ENCODE measurements at places on chromosomes 12 and 14. TPM values are rescaled to one million over a fixed set of nuclear protein-coding genes. Genes with fewer than 3 reads are reported as not detected.

GRCh38 chr14:100399052-100399849 is 76.1 kb downstream of the SLC25A47 start:
- peak; percentile 71 for DNase-seq
- no peaks in the 10 kb centered on the region for H3K36me3 ChIP-seq
- H3K4me3 ChIP-seq: peak overlapping the region; percentile 74
- H3K27me3 ChIP-seq: peaks cover 1% of the 10 kb centered on the region

The C14orf132 gene
- total RNA-seq: 552 TPM

The PLEKHD1 gene
- total RNA-seq: 1.3 TPM

The CCDC197 gene
- total RNA-seq: not detected

- H3K4me3 ChIP-seq: no peak overlapping the region
- peaks cover 5% of the 10 kb centered on the region for H3K27me3 ChIP-seq
- H3K27ac ChIP-seq: no peak overlapping the region
- no peaks in the 10 kb centered on the region for H3K36me3 ChIP-seq
- peaks cover 14% of the 10 kb centered on the region for H3K4me1 ChIP-seq
These were observed 2.8 kb downstream of the MBIP start for GRCh38 chr14:36317650-36318049.

DNA sequence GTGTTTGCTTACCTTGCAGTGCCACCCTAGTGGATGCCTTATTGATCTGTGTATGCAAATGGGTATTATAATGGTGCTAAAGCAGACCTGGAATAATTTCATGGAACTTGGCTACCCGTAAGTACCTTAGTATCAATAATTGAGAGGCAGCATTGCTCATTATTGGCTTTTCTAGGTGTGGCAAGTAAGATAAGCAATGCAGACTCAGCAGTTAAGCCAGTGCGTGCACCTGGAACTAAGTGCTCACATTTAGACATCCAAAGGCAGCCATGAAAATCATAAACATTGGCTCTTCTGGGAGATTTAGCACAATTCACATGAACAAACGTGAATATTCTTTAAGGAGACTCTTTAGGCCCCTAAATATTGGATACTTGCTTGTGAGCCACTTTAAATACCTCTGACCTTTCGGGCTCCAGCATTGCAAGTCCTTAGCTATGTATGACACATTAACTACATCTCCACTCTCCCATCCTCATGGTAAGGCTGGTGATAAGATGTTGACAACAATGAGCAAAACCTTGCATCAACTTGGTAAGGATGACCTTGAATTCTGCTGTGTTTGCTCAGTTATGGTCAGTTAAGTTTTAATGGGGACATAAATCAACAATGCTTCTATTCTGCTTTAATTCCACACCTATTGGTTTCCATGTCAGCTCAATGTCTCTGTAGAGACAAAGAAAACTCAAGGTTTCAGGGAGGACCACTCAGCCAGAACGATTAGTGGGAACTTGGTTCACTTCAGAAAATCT is 112.0 kb downstream of the SLC5A8 start:
- DNase-seq: no peak
- H3K4me1 ChIP-seq: no peaks in the 10 kb centered on the region
- H3K4me3 ChIP-seq: no peak overlapping the region
- no peaks in the 10 kb centered on the region for H3K27me3 ChIP-seq

- no peak overlapping the region for H3K4me3 ChIP-seq
- DNase-seq: no peak
- H3K27me3 ChIP-seq: peaks cover 7% of the 10 kb centered on the region
- peaks cover 4% of the 10 kb centered on the region for H3K36me3 ChIP-seq
- no peak overlapping the region for H3K27ac ChIP-seq
These were observed 12.9 kb downstream of the TTC9 start for GRCh38 chr14:70654632-70655031.

GRCh38 chr12:108594323-108594903 is 3.5 kb downstream of the TMEM119 start:
- H3K27ac ChIP-seq: no peak overlapping the region
- no peak for DNase-seq
- no peaks in the 10 kb centered on the region for H3K36me3 ChIP-seq
- peaks cover 4% of the 10 kb centered on the region for H3K27me3 ChIP-seq
- peaks cover 4% of the 10 kb centered on the region for H3K4me1 ChIP-seq
- no peak overlapping the region for H3K4me3 ChIP-seq

DNA sequence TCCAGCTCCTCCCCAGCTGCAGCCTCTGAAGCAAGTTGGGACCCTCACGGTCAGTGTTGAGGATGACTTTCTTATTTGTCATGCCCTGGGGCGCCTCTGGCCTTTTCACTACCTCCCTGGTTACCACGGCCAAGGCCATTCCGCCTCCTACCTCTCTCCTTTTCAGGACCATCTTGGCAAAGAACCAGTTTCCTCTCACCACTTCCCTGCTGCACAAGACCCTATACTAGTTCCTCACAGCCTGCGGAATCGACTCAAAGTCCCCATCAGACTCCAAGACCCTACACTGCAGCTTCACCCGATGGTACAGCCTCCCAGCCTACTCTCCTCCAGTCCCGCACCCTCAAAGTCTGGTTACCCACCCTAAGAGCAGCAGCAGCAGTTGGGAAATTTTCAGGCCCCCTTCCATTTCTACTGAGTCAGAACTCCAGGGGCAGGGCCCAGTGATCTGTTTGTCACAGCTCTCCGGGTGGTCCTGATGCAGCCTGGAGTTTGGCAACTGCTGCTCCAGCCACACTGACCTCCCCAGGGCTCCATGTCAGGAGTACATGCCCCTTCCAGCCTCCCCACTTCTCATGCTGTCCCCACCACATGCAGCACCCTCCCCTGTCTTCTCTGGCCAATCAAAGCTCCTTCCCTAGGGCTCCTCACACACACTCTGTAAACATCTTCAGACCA is 5.4 kb downstream of the VWF start:
- no peaks in the 10 kb centered on the region for H3K4me1 ChIP-seq
- DNase-seq: no peak
- H3K27ac ChIP-seq: no peak overlapping the region
- peaks cover 7% of the 10 kb centered on the region for H3K27me3 ChIP-seq
- no peak overlapping the region for H3K4me3 ChIP-seq

Data from glutamatergic neuron (in vitro differentiated cells).